AG08396 (cell line): ENCODE measurements at places on chromosomes 11 and 22.
A peak's percentile ranks its signal among the peaks of the same experiment; 100 is the strongest.

DNA sequence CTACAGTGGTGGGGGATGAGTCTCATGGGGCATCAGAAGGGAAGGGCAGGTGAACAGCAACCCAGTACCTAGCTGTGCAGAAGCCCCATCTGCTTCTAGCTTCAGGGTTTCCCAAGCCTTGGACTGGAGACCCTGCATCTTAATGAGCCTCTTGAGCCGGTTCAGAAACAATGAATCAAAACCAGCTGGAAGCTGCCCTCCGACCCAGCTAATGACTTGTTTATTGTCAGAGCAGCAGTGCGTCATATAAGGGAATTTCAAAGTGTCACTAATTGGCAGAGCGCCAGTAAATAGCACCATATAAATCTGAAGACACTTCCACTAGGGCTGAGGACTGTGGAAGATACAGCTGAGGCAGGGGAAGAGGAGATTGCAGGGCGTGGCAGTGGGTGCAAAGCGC, 57.5 kb downstream of the RPUSD4 start:
- DNase-seq, result peak; percentile 83

DNA sequence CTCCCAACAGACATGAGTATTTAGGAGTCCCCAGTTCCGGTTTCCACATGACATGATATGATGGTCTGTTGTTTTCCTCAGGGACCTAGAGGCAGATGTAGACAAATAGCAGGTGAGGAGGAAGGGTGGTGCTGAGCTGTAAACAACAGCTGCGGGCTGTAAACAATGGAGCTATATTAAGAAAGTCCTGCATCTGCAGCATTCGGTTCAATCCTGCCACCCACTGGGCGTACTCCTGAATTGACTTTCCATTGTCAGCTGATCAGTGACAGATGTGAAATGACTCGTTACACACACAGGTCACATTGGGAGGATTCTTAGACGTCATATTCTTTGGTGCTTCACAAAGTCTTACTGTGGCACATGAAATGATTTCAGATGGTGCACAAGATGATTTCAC, 26.8 kb upstream of the RAG1 start:
- DNase-seq, result peak; percentile 28

- DNase-seq, result no peak
These were observed 88.8 kb upstream of the THY1 start for GRCh38 chr11:119511614-119512306.

DNA sequence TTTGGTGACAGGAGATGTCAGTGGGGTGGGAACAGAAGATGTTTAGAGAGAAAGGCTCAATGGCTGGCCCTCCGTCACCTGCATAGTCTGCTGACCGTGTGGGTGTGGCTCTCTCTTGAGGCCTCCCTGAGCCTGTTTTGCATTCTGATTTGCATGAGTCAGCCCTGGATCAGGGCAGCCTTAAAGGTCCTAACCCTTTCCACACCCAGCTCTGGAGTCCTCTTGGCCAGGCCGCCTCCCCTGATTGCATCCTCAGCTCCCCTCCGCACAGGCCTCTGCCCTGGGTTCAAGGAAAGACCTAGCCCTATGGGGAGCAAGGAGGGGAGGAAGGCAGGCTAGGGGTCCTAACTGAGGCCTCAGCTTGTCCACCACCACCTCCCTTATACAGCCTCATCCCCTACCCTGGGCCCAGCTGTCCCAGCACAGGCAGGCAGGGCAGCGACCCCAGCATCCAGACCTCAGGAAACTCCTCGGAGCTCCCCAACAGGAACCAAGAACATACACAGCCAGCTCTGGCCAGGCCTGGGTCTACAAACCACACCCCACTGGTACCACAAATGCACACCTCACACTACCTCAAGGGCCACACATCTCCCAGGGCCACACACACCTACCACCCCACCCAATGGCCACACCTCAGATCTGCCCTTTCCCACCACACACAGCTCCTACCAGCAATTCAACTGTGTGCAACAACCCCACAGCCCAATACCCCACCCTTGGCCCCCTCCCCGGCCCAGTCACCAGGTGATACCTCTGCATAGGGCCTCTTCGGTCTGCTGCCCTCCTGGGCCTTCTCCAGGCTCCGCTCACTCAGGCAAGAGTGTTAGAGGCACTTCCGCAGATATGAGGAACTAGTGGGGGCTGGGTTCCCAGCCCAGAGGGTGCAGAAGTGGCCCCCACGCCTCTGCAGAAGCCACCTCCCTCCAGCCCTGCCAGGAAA, 13.7 kb downstream of the ARAP1 start:
- peak; percentile 70 for DNase-seq

- no peak for DNase-seq
These were observed 515.1 kb downstream of the INSC start for GRCh38 chr11:15629690-15630321.

GRCh38 chr22:26251869-26252268, 82.6 kb downstream of the SEZ6L start:
- DNase-seq, result no peak

DNA sequence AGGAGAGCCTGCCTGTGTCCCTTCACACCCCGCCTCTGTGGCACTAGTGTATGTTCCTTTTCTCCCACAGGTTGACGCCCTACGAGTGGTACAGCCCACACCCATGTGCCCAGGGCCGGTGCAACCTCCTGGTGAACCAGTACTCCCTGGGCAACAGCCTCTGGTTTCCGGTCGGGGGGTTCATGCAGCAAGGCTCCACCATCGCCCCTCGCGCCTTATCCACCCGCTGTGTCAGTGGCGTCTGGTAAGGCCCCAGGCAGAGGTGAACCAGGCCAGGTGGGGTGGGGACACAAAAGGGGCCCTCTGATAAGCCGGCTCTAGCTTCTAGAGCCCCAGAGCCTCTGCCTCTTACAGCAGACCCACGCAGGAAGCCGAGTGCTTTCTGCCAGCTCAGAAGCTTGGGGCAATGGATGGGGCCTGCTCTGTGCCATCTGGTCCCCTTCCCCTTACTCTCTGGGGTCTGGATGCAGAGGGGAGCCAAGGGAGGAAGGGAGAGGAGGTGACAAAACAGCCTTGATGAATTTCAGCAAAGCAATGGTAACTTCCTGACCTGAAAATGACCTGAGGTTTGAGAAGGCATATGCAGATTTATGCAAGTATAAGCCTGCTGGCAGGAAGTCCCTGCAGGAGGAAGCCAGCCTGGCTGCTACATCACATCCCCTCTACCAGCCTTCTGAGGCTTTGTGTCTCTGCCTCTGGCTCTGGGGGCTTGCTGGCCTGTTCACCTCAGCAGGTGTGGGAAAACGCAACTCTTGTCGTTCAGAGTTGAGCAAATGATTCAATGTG, 67.0 kb upstream of the TBCEL start:
- DNase-seq, result no peak
